IMR-90 (cell line): ENCODE measurements at places on chromosomes 7 and 10. TPM values are rescaled to one million over a fixed set of nuclear protein-coding genes. Genes with fewer than 3 reads are reported as not detected.

- peaks cover 3% of the 10 kb centered on the region; the same call in 1 of the 2 replicates for H3K4me1 ChIP-seq
- H3K4me3 ChIP-seq: no peak overlapping the region
- H3K27ac ChIP-seq: no peak overlapping the region
- peaks cover 5% of the 10 kb centered on the region for H3K36me3 ChIP-seq
- no peaks in the 10 kb centered on the region for H3K27me3 ChIP-seq
- DNase-seq: no peak
Observed at GRCh38 chr10:131911451-131911850, 10.6 kb downstream of the PPP2R2D start.

GRCh38 chr10:63703113-63703670, 182.0 kb downstream of the REEP3 start:
- no peak overlapping the region for H3K27ac ChIP-seq
- H3K27me3 ChIP-seq: no peaks in the 10 kb centered on the region
- no peak overlapping the region for H3K4me3 ChIP-seq

GRCh38 chr10:24900888-24901685, 51.3 kb downstream of the PRTFDC1 start:
- no peaks in the 10 kb centered on the region for H3K36me3 ChIP-seq
- H3K27me3 ChIP-seq: no peaks in the 10 kb centered on the region
- peak overlapping the region; percentile 18; the same call in 1 of the 2 replicates for H3K27ac ChIP-seq
- no peak overlapping the region for H3K4me3 ChIP-seq

- no peaks in the 10 kb centered on the region for H3K36me3 ChIP-seq
- H3K4me3 ChIP-seq: no peak overlapping the region
- no peak for DNase-seq
- H3K4me1 ChIP-seq: no peaks in the 10 kb centered on the region
- H3K27ac ChIP-seq: no peak overlapping the region
Observed at GRCh38 chr7:14888962-14889361, 13.6 kb downstream of the DGKB start.

DNA sequence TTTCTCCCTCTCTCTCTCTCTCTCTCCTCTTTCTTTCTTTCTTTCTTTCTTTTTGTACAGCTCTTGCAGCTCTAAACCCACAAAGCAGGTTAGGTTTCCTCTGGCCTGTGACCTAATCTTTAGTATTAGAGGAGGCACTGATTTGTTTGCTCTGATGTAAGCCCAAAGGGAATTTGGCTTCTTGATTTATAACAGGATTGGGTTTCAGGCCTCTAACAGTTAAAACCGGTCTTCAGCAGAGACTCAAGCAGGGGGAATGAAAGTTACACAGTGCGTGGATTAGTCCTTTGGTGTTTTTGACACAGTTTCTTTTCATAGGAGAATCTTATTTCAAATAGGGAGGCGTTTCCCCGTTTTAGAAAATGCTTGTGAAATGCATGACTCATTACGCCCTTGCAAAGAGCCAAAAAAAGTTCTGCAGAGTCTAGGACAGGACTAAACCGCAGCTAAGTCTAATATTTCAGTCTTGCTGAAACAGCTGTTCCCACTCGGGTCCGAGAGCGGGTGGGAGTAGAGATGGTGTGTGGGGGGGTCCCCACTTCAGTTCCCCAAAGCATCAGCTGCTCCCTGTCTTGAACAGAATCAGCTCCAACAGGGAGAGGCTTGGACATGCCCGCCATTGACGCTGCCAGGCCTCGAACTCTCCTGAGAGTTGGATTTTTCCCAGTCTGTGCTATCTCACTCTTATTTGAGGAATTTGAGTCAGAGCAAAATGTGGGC, 296.5 kb upstream of the PITRM1 start:
- H3K4me1 ChIP-seq: peaks cover 25% of the 10 kb centered on the region
- H3K27me3 ChIP-seq: no peaks in the 10 kb centered on the region
- peak overlapping the region; percentile 89 for H3K27ac ChIP-seq
- no peaks in the 10 kb centered on the region for H3K36me3 ChIP-seq
- peak; percentile 96 for DNase-seq

DNA sequence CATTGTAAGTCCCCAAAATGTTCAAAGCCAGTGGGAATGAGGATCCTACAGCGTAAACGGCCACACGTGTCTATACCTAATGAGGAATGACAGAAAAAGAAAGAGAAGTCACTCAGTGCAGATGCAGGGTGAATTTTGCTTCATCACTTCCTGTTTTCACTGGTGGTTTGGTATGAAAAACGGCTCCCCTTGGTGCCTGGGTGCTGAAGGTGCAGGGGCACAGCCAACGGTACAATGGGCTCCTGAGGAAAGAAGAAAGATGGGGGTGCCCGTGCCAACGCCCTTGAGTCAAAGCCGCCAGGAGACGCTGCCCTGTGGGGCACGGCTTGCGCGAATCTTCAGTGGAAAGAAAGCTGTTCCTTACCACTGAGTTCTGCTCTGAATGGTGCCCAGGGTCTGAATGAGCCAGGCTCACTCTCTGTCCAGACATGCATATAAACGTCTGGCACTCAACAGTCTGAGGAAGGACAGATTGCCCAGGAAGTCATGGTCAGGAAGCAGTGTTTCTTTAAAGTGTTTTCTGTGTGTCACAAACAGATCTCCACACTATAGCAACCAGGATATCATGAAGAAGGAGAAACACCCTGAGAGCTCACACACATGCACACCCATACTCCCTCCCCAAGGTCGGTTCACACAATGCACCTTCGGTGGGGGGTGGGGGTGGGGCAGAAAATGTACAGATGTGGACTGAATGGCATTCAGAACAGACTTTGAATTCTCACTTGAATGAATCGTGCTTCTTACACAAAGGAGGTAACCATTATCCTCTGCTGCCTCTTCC, 105.8 kb downstream of the ELMO1 start:
- no peaks in the 10 kb centered on the region for H3K36me3 ChIP-seq
- no peak for DNase-seq
- H3K4me3 ChIP-seq: no peak overlapping the region
- H3K27me3 ChIP-seq: no peaks in the 10 kb centered on the region
- no peaks in the 10 kb centered on the region for H3K4me1 ChIP-seq
- H3K27ac ChIP-seq: no peak overlapping the region

Gene INTS1
- 9.3 and 10.0 TPM in 2 replicates for total RNA-seq

Gene ZNHIT1
- 31.7 and 34.4 TPM in 2 replicates for total RNA-seq

Gene CXCL12
- 15.8 and 16.9 TPM in 2 replicates for total RNA-seq

Gene NANOS1
- under 0.01 and 0.28 TPM in 2 replicates for total RNA-seq
